Sciatic nerve (tissue), 2 donors: ENCODE measurements at places on chromosomes 6 and 20.

GRCh38 chr6:142265476-142265875 lies 36.3 kb upstream of the ADGRG6 start:
- DNase-seq = no peak

DNA sequence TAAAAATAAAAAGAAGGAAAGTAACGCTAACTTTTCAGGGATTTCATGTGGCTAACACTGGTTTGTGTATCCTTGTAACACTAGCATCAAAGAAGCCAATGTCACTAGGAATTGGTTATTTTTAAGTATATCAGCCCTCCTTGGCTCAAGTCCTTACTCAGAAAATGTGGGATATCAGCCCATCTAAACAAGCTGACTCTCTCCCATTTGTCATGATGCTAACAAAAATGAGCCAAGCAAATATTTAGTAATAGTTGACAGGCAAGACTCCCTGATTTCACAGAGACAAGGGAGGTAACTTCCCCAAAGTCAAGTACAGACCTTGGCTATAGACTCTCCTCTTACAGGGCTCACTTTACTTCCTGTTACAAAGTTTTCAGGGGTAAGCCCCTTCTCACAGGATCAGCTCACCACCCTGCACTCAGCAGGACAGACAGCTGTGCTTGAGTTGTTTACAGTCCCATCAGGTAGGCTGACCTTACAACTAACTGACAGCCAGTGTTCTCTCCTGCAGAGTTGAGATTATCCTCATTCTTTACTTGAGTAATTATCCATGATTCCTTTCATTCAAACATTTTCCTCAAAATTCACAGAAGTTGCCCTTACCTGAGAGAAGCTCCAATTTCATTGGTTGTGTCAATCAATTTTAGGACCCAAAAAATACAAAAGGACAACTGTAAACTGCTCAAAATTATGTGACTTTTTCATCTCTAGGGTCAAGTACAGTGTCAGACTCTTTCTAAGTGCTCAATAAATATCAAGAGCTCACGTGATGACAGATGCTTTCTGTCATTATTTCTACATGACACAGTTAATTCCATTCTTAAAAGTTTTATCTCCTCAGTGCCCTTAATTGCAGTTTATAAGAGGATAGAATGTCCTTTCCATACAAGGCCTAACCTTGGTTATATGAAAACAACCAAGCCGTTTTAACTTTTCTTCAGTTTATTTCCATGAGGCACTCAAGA lies 38.1 kb upstream of the BMP5 start:
- DNase-seq = no peak

DNA sequence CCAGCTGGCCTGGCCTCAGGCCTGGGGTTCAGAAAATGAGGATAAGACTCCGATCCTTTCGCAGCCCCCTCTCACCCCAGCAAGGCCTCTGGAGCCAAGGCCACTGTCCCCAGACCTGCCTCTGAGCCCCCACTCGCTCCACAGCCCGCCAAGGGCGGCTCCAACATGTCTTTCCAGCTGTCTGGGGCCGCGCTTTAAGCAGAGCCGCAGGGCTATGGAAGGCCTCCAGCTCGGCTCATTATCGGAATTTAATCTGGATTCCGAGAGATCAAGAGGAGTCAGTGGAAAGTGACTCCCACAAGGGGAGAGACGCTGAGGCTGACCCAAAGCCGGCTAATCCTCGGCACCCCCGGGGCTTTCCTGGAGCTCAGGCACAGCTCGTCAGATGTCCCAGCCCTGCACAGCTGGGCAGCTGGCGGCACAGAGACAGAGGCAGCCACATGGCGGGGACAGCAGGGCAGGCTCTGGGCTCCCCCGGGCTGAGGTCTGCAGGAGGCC lies 41.8 kb downstream of the BMP7 start:
- no peak for DNase-seq

DNA sequence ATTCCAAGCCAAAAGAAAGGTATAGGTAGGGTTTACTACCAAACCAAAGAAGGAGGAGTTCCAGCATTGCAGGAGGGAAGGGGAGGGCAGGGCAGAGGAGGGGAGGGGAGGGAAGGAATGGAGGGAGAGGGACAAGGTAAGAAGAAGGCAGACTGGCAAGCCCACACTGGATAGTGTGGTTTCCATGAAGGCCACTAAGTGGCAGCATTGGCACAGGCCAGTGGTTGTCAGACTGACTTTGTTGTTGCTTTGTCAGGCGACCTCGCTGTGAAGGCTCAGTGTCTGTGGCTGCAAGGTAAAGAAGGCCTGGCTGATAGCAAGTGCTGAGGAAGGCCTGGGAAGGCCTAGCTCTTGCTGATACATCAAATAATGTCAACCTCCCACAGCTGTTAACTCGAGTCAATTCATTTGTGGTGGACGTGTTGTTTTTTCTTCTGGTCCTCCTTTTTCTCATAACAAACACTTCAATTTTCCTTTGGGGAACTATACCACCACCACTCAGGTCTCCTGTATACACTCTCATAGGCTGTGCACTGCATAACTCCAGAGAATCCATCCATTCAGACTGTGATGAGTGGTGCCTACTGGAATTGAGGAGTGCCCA lies 7.7 kb upstream of the ZNF334 start:
- peak; percentile 66 for DNase-seq

DNA sequence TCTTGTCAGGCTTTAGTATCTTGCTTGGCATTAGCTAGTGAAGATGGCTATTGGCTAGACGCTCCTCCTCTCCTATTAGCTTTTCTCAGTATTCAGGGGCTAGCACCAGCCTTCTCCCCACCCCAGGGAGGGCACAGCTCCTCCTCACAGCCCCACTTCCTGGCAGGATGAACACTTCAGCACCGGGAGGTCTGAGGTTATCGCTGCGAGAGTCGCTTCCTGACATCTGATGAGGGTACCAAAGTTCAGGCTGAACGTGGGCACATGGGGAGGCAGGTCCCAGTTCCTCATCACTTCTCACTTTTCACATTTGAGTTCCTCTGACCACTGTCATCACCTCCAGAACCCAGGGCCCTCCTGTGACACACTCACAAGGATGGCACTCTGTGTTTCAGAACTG lies 66.6 kb downstream of the LAMA4 start:
- no peak for DNase-seq

- DNase-seq = no peak
These were observed 40.3 kb upstream of the HIVEP2 start for GRCh38 chr6:142985281-142985680.
